AG04449 (cell line): ENCODE measurements at places on chromosomes 3 and 15.

DNA sequence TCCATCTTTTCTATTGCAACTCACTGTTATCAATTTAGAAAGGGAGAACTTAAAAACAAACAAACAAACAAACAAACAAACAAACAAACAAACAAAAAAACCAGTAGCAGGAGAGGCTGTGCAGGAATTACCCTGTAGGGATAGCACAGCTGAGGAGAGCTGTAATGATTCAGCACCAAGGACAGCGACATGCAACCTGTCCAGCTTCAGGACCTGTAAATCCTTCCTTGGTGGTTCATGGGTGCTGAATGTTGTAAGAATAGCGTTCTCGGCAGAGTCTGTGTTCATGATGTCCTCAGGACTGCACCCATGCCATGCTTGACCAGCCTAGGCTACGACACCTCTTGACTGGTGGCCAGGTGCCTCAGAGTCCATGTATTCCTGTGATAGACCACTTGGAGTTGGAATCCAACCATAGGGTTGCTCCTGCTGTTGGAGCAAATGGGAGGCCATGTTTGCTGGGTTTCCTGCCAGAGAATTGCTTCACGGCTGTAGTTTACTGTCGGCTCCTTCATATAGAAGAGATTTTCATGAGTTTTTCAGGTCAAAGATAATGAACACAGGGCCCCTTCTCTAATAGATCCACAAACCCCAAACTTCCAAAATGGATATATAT is 65.9 kb downstream of the CACNA2D3 start:
- DNase-seq = no peak

GRCh38 chr3:19769694-19770093 is 164.3 kb downstream of the EFHB start:
- no peak for DNase-seq

DNA sequence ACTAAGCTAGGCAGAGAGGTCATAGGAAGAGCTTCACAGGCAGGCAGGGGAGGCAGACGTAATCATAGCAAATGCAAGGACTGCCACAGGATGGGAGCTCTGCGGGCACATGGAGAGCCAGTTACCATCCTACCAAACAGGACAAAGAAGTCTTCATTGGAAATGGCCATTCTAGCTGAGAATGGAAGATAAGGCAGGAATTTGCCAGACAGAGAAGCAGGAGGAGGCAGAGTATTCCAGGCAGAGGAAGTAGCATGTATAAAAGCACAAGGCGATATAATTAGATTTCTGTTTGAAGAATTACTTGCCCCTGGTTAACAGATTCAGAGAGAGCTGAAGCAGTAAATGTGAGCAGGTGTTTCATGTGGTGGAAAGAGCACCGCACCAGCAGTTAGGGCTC is 3.5 kb upstream of the SEMA5B start:
- DNase-seq = no peak

DNA sequence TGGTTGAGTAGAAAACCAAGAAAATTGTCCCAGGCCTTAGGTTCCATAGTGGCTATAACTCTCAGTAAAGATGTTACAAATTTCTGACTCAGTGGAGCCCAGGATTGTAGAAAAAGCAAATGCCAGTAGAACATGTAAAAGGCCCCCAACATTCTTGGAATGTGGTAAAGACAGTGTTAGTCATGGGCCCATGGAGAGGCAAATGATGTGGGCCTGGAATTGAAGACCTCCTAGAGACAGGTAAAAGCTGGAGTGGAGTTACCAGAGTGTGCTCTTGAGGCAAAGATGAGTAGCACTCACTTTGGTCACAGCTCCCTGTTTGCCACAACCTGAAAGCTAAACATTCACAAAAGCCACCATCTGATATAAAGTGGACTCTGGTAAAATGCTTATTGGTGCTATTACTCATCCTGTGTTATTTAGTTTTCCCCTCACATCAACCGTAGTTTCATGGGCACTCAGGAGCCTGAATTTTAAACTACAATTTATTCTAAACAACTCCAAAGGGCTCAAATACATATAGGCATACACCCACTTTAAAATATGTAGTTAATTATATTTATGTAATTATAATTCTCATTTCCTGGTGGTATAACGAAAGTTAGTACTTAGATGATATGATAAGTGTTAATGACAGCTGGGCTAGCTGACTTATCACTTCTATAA is 359.6 kb upstream of the NECTIN3 start:
- DNase-seq = no peak

DNA sequence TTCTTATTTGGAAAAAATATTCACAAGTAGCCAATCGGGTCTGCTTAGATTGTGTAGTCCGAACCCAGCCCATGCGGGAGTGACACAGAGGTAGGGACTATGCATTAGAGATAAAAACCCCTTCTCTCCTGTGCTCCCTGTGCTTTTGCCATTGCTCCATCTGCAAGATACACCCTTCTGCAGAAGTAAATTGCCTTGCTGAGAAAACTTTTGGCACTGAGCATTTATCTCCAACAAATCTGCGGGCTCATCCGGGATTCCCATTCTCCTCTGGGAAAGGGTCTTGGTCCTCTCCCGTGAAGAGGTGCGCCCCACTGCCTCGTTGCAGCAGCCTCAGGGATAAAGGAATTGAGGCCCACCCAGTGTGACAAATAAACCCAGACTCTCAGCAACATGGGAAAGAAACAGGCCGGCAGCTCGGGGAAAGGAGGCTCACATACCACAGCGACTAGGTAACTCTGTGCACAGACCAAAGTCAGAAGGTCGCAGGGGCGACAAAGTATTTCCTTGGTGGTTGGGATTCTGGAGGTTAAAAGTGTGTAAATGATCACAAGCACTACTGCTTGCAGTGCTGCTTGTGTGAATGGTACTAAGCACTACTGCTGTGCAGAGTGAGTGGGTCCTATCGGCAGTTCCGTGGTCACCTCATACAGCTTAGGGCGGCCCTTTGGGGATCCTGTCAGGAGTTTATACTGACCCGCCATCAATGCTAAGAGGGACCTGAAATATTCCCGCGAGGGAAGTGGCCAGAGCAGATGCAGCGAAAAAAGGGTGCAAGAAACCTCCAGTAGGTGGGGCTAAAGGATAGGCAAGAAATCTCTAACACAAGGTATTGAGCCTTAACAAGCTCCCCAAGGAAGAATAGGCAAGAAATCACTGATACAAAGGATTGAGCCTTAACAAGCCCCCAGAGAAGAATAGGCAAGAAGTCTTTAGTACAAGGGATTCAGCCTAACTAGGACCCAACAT is 54.3 kb downstream of the GSK3B start:
- no peak for DNase-seq

- DNase-seq = no peak
Observed at GRCh38 chr3:106582151-106582550, 713.3 kb upstream of the CBLB start.
